CD4-positive, alpha-beta T cell treated with Interleukin-1 beta for 1 hour (primary cell): ENCODE measurements at places on chromosomes 12 and 14.

DNA sequence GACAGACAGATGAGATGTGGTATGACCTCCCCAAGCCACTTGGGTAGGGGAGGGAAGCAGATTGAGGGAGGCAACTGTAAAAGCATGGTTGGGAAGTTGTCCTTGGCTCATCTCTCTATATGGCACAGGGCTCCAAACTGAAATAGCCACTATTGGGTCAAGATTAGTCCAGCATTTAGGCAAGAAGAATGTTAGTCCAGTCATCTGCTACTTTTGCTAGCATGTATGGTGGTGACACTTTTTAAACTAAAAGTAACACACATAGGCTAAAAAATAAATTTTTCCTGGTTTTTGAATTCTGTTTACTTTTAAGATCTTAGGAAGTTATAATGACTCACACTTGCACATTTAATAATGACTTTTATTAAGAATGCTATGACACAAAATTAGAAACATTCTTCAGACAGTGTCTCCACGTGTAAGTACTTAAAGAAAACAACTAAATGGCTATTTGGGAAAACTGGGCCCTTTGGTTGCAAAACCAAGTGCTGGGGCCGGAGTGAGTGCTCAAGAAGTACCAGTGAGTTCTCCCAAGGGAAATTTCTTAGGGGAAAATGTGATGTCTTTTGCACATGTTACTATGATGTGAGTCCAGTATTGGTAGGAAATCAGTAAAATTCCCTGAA lies 179.1 kb upstream of the HIF1A start:
- DNase-seq, result no peak

- no peak for DNase-seq
Observed at GRCh38 chr14:64522591-64523355, 17.8 kb upstream of the HSPA2 start.

DNA sequence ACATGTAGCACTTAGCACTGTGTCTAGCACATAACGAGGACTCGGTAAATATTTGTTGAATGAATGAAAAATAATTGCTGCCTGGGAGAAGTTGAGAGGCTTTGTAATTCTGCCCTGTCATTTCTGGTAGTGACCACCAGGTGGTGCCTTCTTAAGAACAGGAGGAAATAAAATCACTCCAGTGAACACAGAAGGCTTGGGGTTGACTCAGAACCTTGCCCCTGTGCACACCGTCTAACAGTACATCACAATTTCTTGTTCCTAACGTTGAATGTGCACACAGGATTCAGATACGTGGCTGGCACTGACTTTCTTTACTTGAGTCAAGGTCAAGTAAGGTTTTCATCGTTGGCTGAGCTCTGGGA lies 91.8 kb downstream of the RGS6 start:
- DNase-seq, result peak; percentile 28

DNA sequence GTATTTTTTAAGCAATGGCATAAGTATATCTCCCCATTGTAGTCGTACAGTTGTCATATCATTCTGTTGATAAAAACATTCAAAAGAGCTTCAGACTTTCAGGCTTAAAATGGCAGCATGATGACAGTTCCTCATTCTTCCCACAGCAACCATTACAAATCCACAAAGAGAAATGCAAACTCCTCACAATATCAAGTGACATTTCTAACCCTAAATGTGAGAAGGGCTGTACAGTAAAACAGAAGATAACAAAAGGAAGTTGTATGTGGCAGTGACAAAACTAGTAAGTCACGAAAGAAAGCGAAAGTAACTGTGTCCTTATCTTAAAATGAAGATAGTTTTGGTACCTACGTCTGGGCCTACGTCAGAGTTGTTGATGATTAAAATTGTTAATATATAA lies 46.7 kb downstream of the GXYLT1 start:
- DNase-seq, result peak; percentile 73

- no peak for DNase-seq
Observed at GRCh38 chr12:95607642-95608041, 56.4 kb upstream of the USP44 start.

DNA sequence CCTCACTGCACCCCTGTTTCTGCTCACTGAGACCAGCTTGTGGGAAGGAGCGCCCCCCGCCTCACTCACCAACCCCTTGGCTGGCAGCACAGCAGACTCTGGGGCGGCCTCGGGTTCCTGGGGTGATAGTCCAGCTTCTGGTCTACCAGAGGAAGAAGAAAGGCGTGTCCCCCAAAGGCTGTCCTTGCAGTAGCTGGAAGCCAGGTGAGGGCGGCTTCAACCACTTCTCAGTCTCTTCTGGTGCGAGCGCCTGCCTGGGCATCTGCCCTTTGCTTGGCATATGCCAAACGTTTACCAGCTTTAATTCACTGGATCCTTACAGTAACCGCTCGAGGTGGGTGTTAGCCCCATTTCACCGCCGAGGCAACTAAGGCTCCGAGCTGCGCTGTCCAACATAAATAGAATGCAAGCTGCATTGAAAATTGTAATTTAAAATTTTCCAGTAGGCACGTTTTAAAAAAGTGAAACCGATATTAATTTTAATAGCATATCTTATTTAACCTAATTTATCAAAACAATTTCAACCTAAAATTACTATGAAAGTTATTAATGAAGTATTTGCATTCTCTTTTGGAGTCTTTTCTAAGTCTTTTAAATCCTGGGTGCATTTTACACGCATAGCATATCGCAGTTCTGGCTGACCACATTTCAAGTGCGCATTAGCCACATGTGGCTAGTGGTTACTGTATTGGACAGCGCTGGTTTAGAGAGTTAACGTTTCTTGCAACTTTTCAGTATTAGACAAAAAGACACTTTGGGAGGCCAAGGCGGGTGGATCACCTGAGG lies 872 bp downstream of the FAM177A1 start:
- peak; percentile 27 for DNase-seq

DNA sequence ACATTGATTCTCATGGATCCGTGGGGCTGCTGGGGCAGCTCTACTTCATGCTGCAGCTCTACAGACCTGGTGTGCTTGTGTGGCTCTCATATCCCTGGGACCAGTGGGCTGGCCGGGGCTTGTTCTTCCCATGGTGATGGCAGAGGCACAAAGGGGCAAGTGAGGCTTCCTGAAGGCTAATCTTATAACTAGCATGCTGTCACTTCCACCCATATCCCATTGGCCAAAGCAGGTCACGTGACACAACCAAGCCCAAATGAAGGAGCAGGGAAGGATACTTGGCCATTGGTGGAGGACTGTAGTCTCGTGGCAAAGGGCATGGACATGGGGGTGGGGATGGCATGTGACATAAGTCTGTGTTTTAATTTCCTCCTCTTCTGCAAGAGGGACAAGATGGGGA lies 9.9 kb downstream of the PLBD2 start:
- DNase-seq, result no peak

DNA sequence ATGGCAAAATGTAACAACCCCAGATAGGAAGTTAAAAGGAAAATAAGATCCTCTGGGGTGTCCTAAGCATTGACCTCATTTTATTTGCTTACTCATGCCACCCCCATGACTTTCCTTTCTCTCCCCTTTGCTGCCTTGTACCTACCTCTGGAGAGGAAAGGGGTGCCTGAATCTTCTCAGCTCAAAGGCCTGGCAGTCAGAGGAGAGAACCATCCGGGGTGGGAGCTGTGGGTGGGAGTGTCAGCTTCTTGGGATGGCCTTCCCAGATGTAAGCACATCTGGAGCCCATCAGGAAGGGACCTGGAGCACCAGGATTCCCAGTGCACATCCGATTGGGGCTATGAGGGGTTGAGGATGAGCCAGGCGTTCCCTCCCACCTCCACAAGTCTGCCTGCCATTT lies 5.2 kb upstream of the ITGA5 start:
- no peak for DNase-seq

DNA sequence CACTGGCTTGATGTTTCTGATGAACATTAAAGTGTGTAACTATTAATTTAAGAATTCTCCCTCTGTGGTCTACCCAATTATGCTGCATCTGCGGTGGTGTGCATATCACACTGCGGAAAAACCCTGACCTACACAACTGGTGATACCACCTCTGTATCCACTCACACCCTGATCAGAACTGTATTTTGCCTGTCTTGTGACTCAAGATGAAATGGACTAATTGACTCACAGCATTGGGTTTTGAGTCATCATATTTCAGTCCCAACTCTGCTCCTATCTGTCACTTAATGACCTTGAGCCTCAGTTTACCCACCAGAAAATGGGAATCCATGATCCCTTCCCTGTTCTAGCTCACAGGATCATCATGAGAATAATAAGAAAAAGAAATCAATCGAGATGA lies 65.6 kb downstream of the NUAK1 start:
- DNase-seq, result no peak

DNA sequence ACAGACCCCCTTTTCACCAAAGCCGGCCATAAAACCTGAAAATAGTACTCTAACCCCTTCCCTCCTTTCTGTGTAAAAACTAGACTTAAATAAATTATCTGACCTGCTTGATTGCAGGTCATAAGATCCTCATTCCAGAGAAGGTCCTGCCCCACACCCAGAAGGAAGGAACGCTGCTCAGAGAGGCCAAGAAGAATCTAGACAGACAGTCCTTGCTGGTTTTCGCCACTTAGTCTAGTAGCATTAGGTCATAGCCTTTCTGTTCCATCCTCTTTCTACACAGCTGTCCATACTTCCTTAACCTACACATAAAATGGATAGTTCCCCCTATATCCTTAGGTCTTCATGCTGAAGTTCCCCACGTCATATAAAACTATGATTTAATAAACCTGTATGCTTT lies 83.7 kb upstream of the IGF1 start:
- no peak for DNase-seq

DNA sequence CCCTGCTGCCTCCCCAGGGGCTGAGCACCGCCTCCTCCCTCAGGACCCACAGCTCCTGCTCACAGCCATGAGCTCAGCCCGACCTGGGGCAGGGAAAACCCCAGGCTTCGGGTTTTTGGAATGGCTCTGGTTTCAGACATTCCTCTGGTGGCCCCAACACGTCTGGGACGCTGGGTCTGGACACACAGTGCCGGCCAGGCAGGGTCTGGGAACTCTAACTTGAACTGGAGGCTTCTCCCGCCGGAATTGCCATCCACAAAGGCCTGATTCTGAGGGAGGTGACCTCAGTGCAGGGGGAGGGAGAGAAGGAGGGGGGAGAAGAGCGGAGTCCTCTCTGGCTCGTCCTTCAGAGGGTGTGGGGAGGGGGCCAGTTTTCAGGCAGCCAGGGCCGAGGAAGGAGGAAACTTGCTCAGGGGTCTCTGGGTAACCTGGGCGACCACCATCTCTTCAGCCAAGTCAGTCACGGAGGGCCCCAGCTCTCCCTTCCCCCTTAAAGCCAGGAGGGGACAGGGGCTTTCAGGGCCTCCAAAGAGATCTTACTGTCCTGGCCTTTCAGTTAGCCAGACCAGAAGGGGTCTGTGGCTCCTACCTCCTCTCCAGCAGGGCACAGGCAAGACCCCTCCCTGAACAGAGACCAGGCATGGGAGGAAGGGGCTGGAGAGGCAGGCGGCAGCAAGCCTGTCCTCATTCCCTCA lies 19.4 kb downstream of the NCKAP5L start:
- DNase-seq, result no peak

DNA sequence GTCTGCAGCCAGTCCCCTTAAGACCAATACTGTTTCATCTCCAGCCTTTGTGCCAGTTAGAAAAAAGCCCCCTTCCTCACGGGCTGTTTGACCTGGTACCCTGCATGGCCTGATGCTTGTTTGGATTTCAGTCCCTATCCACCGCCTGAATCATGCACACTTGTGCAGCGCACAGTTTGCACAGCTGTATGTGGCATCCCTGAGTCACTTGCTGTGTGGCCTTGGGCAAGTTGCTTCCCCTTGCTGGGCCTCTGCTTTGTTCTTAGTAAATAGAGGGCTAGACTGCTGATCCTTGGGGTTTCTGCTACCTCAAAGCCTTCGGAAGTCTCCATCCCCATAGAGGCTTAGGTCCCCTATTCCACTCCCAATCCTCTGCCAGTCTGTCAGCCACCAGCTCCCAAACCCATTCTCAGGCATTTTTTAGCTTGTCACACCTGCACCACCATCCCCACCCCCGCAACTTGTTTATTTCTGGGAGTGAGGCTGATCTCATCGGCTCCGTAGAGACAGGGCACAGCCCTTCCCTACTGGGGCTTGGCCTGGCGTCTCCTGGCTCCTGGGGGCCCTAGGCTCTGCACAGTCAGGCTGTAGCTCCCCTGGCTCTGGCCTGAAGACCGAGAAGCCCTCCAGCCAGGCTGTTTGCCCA lies 8.8 kb downstream of the KRT80 start:
- DNase-seq, result no peak

DNA sequence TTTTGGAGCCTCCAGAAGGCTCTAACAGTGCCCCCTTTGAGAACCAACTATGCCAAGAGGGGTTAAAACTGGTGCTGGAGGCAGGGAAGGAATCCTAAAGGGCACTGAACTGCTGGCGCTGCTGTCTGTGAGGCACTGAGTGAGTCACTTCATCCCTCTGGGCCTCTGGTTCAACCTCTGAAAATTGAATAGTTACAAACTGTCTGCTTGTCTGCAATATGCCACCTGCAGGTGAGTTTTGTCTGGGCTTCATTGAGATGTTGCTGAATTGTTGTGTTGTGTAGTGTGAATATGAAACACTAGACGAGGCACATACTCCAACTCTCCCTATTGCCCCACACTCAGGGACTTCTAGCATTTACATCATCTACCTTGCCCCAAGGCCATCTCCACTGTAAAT lies 68.0 kb downstream of the GRIN2B start:
- DNase-seq, result no peak

DNA sequence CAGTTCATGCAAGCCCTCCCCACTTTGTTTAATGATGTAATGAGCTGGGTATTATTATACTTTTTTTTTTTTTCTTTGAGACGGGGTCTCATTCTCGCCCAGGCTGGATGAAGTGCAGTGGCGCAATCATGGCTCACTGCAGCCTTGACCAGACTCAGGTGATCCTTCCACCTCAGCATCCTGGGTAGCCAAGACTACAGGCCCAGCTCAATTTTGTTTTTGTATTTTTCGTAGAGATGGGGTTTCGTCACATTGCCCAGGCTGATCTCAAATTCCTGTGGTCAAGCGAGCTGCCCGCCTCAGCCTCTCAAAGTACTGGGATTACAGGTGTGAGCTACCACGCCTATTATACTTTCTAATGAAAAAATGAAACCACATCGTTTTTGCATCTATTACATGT lies 4.5 kb upstream of the DCAF11 start:
- DNase-seq, result no peak

DNA sequence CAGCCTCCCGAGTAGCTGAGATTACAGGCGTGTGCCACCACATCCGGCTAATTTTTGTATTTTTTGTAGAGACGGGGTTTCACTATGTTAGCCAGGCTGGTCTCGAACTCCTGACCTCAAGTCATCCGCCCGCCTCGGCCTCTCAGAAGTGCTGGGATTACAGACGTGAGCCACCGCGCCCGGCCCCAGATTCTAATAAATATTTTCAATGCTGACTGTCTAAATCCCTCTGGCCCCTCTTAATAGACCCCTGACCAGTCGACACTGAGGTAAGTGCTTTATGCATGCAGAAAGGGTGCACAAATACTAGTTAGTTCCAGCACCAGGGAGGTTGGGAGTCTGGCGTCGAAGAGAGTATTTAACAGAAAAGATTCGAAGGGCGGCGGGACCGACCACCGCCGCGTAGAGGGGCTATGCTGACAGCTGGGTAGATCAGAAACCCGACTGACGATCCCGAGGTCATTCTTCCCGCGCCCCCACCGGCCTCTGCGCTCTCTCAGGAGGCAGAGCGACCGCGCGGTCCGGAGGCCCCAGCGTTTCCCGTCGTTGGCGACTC lies 1.1 kb upstream of the SPATS2 start:
- no peak for DNase-seq

GRCh38 chr14:90293766-90294730 lies 37.7 kb downstream of the NRDE2 start:
- peak; percentile 7 for DNase-seq

GRCh38 chr14:75906680-75907280 lies 75.0 kb downstream of the TGFB3 start:
- peak; percentile 45 for DNase-seq

GRCh38 chr14:83300476-83301064 lies 1766.9 kb upstream of the SEL1L start:
- DNase-seq, result no peak
